Stimulated activated naive CD4-positive, alpha-beta T cell (primary cell): ENCODE measurements at places on chromosomes 7 and 10.

GRCh38 chr7:137003086-137003485 is 134.6 kb downstream of the CHRM2 start:
- DNase-seq = no peak

GRCh38 chr10:121405549-121405948 is 192.7 kb downstream of the FGFR2 start:
- DNase-seq = no peak

- no peak for DNase-seq
Observed at GRCh38 chr7:128826916-128827247, 3.3 kb upstream of the FLNC start.

- DNase-seq = no peak
Observed at GRCh38 chr7:79459381-79459780, 5.9 kb upstream of the MAGI2 start.

- no peak for DNase-seq
Observed at GRCh38 chr10:5508786-5509185, 9.4 kb upstream of the CALML5 start.

GRCh38 chr7:23696916-23697441 is 13.0 kb upstream of the STK31 start:
- DNase-seq = peak; percentile 24

DNA sequence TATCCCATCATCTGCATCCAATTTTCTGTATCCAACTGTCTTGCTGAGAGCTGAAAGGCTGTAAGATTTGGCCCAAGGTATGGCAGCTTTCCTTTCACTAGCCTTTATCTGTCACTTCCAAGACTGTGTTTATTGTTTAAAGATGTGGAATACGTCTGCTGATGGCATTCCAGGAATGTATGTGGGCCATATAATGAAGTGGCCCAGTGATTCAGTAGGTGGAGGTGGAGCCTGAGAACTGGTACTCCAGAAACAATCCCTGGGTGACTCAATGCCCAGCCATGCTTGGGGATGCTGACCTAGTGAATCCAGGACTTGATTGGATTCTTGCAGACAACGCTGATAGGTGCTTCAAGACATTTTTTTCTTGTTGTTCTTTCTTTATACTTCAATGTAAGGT is 13.5 kb downstream of the NEUROD6 start:
- DNase-seq = no peak

DNA sequence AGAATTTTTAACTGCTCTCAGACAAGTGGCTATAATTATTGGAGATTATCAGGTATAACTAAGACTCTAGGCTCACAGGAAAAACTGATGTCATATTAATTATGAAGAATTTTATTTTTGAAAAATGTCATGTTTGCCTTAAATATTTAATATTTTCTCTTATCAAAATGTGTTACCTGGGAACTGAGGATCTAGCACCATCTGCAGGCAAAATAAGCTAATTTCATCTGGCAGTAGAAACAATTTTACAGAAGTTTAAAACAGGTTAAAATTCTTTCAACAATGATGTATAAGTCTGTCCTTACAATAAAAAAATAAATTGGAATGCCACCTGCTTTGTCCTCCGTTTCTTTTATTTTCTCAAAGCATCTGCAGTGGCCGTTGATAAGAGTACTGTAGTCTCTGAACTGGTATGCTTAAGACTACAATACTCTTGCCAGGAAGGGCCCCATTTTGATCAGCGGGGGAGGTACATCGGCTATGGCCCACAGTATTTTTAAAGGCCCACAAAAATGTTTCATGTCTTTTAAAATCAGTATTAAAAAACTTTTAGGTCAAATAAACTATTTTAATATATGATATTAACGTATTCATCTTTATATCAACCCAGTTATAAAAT is 81.3 kb downstream of the VWDE start:
- no peak for DNase-seq

DNA sequence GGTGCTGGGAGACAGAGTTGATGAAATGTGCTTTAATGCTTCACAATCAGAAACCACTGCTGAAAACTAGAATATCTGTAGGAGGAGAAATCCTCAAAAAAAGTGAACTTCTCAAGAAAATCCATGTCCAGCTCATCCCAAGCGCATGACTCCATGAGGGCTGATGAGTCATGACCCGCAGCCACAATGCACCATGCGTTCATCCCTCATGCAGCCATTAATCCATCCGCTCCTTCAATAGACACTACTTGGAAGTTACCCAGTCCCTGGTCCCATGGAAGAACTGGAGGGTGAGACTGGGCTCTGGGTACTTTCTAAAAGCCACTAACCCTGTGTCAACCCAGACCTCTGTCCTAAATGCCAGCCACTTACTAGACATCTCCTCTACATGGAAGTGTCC is 24.4 kb downstream of the TMEM273 start:
- no peak for DNase-seq

DNA sequence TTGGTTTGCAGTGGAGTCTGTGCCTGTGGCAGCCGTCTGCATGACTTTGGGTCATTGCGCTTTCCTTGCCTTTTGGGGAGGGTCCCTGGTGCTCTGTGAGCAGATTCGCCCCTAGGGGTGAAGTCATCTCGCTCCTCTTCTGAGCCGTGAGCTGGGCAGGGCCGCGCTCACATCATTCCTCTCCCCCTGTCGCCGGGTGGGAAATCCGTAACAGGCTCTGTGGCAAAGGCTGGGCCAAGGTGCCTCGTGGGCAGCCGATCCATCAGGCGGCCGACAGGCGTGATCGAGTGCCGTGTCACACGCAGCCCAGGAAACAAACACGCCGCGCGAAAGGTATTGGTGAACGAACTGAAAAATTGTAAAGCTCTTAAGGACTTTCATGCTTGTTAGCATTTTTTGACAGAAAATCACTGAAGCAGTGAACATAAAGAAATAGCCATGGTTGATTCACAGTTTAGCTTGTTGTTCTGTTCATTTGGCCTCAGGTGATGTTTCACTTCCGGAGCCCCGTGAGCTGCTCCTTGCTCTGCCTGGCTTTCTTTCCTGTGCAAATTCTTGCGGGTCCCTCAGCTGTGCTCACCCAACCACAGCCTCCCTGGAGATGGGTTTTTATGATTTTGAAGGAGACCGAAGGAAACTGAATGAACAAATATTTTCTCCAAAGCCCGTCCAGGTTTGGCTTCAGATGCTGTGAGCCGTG is 122.1 kb downstream of the NKX6-2 start:
- no peak for DNase-seq

DNA sequence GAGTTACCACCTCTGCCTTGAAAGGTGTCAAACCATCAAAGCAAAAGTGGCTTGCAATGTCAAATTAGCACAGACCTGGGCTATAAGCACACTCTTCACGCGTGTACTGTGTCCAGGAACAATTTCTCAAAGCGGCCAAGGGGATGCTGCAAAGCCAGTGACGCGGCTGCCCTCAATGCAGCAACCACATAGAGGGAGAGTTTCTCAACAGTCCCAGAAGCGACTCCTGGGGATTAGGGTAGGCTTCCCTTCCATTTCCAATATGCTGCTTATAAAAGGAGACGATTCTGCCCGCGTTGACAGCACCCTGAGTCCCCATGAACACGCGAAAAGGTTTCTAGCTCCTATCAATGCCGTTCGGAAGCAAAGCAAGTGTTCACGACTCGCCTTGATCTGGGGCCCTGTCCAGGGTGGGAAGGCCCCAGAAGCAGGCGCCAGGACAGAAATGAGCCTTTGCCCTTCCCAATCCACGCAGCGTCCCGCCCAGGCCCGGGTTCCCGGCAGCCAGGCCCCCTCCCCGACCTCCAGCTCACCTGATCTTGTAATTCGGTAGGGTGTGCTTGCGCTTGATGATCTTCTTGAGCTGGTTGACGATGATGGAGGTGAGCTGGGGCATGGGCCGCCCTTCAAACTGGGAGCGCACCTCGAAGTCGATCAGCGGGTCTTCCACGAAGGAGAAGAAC is 1.3 kb downstream of the PDZD8 start:
- DNase-seq = peak; percentile 49

GRCh38 chr7:152895527-152895926 is 136.0 kb downstream of the ACTR3B start:
- no peak for DNase-seq

- DNase-seq = no peak
Observed at GRCh38 chr10:95506056-95506737, 55.0 kb downstream of the SORBS1 start.

DNA sequence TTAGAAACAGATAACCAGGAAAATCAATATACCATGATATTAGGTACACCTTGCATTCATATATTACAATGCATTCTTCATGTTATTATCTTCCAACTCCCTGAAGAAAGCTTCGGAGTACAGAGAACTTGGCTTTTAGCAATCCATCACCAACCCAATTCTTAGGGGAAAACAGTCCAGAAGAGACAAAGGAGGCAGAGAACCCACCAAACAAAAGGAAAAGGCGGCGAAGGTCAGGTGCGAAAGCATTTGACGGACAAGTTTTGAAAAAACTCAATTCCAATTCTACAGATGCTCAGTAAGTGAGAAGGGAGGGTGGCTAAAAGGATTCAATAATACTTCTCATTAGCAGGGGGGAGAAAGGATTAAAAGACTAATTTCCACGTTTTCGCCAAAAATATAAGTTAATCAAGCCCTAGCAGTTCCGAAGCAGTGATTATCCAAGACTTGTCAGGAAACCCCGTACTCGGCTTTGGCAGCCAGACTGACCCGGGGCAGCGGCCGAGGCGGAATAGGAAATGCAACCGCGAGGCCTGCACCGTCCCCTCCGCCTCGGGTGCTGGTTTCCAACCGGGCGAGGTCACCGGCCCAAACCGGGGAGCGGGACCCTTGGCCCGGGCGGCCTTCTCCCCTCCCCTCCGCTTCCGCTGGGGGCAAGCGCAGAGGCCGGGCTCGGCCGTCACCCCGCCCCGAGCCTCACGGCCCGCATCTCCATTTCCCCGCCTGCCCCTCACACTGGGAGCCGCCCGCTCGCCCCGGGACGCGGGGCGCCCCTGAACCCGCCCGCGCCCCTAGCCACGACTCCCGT is 747 bp downstream of the GDI2 start:
- peak; percentile 36 for DNase-seq

DNA sequence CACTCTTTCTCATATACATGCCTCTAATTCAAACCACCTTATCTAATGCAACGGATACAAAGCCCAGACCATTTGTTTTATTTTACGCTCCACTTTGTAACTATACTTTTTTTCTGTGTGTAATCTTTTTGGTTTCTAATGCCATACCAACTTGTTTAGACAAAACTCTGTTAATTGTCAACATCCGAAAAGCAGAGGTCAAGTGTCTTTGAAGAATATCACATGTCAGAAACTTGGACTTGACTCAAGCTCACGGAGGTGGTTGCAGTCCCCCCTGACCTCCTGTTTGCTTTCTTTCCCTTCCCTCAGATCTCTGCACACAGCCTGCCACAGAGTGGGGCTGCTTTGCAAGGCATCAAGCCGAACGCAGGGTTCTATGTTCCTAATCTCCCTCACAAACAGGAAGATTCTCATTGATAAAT is 698.9 kb downstream of the PARD3 start:
- no peak for DNase-seq

GRCh38 chr7:68192941-68193340 is 1196.3 kb downstream of the TYW1 start:
- DNase-seq = no peak

DNA sequence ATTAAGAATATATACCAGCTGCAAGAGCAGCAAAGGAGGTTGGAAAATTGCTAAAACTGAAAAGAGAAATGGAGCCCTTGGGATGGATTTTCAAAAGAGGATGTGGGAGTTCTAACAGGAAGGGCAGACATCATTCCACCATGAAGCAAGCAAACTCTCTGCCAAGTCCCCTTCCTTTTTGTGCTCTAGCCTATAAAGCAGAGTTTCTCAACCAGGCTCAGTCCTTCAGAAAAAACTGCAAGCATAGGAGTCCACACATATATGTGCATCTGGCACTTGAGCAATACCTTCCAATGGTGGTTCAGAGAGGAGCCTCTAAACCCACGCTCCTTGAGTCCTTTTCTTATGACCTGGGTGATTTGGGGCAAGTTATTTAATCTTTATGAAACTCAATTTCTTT is 98.6 kb upstream of the MKX start:
- DNase-seq = no peak

DNA sequence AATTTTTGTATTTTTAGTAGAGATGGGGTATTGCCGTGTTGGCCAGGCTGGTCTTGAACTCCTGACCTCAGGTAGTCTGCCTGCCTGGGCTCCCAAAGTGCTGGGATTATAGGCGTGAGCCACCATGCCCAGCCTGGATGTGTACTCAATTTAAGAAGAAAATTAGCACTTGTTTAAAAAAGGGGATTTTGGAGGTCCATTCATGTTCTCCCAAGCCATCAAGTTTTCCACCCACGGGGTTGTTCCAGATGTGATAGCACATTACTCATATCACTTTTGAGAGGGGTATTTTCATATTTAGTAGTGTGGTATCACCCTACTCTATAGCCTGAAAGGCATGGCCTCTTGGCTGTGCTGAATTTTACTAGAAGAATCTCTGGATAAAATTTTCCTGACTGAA is 10.5 kb upstream of the SLC26A3 start:
- no peak for DNase-seq

- no peak for DNase-seq
Observed at GRCh38 chr10:78727251-78727650, 341.5 kb upstream of the ZMIZ1 start.

- no peak for DNase-seq
Observed at GRCh38 chr7:18996583-18996982, 120.9 kb downstream of the TWIST1 start.

DNA sequence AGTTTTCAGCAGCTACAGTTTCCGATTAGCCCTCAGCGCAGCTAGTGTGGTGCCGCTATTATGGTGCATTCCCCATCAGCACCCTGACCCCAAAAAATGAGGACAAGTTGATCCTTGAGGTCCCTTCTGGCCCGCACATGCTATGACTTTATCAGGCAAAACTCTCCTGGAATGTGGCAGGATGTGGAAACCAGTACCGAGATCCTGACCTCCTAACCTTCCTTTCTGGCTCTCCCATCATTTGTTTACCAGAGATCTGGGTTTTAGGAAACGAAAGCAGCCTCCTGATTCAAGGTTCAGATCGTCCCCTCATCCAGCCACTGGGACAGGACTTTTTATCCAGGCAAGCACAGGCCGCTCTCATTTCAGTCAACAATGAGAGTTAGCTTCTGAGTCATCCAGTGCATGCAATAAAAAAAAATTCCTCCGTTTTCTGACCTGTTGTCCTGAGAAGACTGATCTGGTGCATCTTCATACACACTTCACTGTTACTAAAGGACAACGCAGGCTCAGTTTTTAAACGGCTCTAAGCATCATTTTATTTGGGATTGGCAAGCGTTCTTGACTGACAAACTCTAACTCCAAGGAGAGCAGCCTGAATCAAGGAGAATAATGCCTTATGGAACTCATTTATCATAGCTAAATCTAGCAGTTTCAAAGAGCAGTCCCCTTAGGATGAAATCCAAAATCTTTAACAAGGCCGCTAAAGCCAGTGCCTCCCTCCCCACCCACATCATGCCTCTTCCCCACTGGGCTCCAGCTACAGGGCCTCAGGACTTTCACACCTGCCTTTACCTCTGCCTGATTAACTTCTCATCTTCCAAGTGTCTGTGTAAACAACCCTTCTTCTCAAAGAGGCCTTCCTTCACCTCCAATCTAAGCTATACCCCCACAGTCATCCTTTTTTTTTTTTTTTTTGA is 17.1 kb downstream of the PDLIM1 start:
- DNase-seq = no peak

GRCh38 chr10:118763202-118763988 is 8.6 kb upstream of the CACUL1 start:
- DNase-seq = no peak
